ENCODE measurements at places on chromosomes 5 and 9. TPM values are rescaled to one million over a fixed set of nuclear protein-coding genes. Genes with fewer than 3 reads are reported as not detected.
A peak's percentile ranks its signal among the peaks of the same experiment; 100 is the strongest.

Gene DPYSL3
- total RNA-seq, result 38.3 TPM

Gene EDIL3
- total RNA-seq, result 80.1 TPM

Gene IFNA2
- total RNA-seq, result not detected

Gene SLC6A3
- total RNA-seq, result not detected

Gene BSPRY
- total RNA-seq, result 8.8 TPM

Gene FBN2
- 7.6 TPM for total RNA-seq

Gene UNC13B
- 19.6 TPM for total RNA-seq

Gene SPINK7
- not detected for total RNA-seq

Gene HSPB3
- not detected for total RNA-seq

Gene MYORG
- total RNA-seq, result 6.6 TPM

DNA sequence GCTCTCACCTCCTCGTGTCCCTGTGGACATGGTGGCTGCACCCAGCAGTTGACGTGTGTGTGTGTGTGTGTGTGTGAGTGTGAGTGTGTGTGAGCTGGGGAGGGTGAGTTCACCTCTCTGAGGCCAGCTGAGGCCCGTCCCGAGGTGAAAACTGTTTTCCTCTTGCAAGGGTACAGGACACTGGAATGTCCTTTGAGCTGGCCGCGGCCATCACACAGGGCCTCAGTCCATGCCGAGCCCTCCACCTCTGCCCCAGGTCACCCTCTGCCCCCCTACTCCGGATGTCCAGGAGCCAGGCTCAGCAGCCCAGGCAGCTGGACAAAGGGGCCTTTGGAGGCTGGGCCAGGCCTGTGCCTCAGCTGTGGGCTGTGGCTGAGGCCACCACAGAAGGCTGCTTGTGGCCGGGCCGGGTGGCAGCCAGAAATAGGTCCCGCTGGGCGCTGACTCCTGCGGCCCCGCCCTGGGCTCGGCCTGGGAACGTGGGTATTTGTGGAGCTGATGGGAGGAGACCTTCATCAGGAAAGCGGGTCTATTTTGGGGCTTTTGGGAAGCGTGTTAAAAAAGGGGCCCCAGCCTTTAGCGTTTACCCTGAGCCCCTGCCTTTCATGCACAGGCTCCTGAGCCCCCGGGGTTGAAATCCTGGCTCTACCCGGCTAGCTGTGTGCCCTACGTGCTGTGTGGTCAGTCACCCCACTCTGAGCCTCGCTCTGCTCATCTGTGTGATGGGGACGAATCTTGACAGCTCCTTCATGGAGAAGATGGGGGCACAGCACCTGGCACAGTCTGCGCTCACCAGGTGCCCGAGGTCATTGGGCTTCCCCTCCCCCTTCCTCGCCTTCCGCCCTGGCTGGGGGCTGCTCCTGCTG is 75.1 kb upstream of the IER5L start:
- DNase-seq, result no peak

DNA sequence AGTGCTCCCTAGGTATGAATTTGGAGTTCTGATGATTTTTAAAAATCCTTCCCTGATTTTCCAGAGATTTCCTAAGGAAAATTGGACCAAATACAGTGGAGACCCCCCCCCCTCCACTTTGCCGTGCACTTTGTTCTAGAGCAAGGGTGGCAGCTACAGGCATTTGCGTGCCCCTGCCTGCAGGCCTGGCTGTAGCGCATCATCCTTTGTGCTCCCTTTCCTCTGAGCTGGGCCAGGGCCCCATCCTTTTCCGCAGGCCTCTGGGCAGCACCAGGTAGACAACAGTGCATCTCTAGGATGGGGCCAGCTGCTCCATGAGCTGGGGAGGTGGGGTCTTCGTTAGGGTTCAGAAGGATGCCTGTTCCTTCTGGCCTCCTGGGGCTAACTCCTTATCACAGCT is 39.6 kb downstream of the TRIO start:
- no peak for DNase-seq

- DNase-seq, result no peak
These were observed 1.7 kb downstream of the SSBP2 start for GRCh38 chr5:81749192-81749560.

DNA sequence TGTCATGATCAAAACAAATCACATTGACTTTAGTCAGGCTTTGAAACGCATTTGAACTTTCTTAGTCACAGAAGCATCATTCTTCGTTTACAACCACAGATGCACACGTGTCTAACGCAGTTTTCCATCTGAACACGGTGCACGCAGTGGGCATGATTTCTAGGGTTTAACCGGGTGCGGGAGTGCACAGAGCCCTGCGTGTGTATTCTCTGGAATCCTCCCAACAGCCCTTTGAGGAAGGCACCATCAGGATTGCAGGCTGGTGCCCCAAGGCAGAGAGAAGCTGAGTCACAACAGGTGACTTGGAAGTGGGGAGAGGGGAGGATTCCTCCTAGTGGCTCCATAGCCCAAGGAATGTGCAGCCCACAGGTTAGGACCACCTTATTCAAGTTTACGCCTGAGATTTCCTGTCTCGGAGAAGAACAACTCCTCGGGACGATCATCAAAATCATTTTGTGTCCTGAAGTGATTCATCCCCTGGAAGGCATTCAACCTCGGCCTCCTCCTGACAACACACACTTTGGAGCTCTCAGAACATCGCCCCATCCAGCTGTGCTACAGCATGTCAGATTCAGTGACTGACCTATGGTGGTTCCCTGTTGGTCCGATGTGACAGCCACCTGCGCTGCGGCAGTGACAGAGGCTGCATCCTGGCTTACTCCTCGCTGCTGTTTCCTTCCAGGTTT is 13.1 kb downstream of the ROPN1L start:
- DNase-seq, result no peak

- no peak for DNase-seq
These were observed 290.2 kb downstream of the ZNF608 start for GRCh38 chr5:124456249-124456648.

GRCh38 chr5:148639081-148639480 is 15.2 kb downstream of the HTR4 start:
- no peak for DNase-seq

GRCh38 chr5:151338734-151339133 is 8.6 kb downstream of the SLC36A2 start:
- DNase-seq, result no peak

DNA sequence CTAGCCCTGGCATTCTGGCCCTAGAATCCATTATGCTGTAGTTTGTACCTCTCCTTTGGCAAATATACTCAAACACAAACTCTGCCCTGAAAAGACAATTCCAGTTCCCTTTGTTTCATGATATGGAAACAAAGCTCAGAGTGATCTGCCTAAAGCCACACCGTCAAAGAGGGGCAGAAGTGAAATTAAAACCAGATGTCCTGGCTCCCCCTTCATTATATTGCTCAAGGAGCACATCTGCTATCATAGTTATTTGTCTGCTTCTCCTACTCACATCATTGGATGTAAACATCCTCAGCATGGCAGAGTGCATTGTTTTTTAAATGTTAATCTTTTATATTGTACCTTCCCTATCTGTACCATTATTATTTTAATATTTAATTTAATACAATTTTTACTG is 266.7 kb upstream of the SMARCA2 start:
- no peak for DNase-seq

- DNase-seq, result peak; percentile 15
These were observed 440.4 kb downstream of the CDH18 start for GRCh38 chr5:19547640-19548039.

DNA sequence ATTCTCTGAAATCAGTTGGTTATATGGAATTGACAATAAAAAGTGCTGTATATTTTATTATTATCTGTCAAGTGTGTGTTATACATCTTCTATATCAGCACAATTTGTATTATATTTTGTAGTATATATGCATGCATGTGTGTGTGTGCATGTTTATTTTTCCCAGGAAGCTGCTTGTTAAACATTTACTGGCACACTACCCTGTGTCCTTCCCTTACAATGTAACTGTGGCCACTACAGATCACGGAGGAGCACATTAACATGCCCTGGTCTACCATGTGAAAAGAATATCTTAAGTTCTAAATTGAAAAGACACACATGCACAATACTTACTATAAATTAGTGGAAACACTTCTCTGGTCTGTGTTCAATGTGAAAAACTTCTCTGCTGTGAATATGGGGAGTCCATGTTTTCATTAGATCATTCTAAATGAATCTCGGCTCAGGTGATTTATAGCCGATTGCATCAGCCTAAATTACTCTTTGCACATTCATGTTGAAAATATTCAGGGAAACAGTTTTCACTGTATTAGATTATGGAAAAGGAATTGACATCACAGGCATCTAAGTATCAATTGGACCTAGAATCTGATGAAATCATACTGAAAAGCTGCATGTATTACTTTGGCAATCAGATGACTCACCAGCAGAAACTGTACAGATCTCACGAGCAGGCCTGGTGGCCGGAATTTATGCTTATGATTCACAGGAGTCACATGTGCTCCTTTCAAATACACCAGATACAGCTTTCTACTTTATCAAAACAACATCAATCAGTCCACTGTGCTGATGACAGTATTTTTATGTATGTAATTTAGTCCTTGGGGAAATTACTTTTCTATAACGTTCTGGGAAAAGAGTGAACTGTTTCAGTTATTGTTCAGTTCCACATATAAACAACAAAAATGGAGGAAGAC is 39.4 kb downstream of the LURAP1L start:
- peak; percentile 100 for DNase-seq

Measured in epithelial cell of proximal tubule (primary cell).